ENCODE measurements at places on chromosomes 5 and 9.

GRCh38 chr5:74629326-74629725, 11.2 kb downstream of the ENC1 start:
- no peak for DNase-seq

GRCh38 chr5:81808106-81808505, 57.2 kb upstream of the SSBP2 start:
- DNase-seq = no peak

GRCh38 chr5:176530393-176530982, 6.7 kb downstream of the RNF44 start:
- DNase-seq = no peak

- DNase-seq = no peak
Observed at GRCh38 chr9:134695144-134695543, 53.5 kb downstream of the COL5A1 start.

DNA sequence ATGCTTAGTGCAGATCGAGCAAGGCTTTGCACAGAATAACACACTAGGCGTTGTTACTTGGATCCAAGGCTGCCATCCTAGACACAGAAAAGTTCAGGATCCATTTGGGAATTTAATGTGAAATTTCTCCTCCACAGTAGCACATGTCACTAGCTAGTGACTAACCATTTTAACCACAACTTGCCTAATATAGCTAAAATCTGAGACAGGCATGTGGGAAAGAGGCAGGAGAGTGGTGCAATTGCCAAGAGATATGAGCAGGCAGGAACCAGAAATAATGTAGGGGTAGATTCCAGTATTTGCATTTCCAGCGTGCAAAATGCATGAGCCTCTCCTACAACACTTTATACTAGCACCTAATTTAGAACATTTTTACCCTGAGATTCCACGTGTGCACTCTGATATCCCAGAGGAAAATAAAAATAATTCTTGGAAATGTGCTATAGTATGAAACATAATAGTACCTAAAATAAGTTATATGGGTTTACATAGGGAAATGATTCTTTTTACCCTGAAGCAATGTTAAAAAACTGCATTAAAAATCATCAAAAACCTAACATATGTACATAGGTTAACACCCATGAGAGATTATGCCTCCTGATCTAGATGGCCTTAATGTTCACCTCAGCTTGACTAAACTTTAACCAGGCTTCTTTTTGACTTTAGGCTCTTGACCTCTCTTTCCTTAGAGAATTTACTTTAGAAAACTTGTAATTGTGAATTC, 1230.6 kb upstream of the NUDT12 start:
- DNase-seq = no peak

Measured in cortex of kidney (tissue), 1 donor.